ENCODE measurements at places on chromosomes 1 and 21.

GRCh38 chr1:31433396-31433930 is 20.4 kb downstream of the SERINC2 start:
- DNase-seq = no peak

- DNase-seq = no peak
Measured at GRCh38 chr21:31358158-31358557, 14.1 kb upstream of the TIAM1 start.

GRCh38 chr21:34644825-34645224 is 24.0 kb upstream of the CLIC6 start:
- DNase-seq = no peak

DNA sequence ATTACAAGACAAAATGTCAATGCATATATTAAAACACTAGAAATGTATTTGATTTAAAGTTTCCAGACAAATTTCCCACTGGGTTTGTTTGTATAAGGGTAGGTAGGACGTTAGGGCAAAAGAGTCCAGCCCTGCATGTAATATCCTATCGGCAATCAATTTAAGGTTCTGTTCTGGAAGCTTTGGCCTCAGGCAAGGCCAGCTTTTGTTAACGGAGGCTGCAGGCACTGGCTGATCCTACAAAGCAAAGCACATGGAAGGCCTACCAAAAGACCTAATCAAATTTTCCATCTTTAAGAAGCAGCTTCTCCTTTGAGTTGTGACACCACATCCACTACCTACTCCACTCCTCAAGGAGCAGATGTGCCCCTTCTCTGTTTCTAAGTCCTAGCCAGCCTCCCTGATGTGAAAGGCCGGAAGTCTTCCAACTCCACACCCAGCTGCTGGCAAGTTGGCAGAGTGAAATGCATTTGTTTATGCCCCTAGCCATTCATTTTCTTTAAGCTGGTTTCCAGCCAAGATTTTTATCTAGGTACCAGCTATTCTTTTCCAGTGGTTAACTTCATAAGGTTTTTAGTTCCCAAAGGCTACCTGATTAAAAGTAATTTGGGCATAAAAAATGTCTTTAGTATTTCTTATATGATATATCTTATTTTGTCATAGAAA is 452.6 kb downstream of the PTBP2 start:
- DNase-seq = peak; percentile 67

DNA sequence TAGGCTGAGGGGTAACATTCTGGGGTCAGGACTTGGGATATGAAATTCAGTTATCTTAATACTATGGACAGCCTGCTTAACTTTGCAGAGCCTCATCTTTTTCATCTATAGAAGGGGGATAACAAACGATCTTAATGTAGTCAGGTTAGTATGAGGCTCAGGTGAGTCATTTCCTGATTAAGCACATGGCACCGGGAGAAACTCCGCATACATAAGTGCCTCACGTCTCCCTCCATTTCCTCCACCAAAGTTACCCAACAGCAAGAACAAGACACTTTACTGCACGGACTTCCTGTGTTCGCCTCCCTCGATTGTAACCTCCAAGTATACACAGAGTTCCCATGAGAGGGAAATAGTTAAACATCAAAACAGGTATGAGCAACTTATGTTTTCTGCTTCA is 112.7 kb upstream of the COA6 start:
- DNase-seq = no peak

DNA sequence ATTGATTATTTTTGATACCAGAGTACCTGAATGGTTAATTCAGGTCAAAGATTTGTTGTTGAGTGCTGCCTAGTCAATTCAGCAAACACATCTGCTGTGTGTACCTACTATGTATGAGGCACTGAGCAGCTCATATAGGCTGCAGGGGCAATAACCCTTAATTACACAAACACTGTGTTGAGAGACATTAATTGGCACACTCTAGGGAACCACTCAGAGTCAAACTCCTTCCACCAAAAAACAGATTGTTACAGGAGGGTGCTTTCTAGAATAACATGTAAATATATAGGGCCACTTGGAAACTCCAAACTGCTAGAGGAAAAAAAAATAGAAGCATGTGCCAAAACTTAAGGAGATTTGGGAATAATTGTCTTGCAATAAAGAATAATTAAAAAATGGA is 31.3 kb downstream of the UBE2U start:
- DNase-seq = no peak

GRCh38 chr1:101781201-101781831 is 215.4 kb downstream of the OLFM3 start:
- DNase-seq = peak; percentile 74

- DNase-seq = no peak
Measured at GRCh38 chr1:8438489-8438888, 120.6 kb downstream of the SLC45A1 start.

DNA sequence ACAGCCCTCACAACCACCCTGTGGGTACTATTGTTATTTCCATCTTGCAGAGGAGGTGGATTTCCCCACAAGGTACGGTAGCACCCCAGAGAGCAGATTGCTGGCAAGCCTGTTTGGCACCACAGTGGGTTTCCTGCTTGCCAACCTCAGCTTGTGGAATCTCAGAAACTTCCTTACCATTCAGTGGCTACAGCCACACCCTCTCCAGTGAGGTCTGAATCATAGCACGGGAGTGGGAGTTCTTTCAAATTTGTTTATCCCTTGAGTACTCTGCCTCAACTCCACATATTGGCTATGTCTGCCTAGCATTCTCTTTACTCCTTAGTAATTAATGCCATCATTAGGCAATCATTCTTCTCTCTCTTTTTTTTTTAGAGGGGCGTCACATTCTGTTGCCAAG is 162.1 kb downstream of the PTPRU start:
- DNase-seq = no peak

GRCh38 chr1:22398656-22399420 is 52.8 kb upstream of the ZBTB40 start:
- DNase-seq = no peak

- peak; percentile 77 for DNase-seq
Measured at GRCh38 chr21:14864211-14865021, 200.4 kb downstream of the NRIP1 start.

DNA sequence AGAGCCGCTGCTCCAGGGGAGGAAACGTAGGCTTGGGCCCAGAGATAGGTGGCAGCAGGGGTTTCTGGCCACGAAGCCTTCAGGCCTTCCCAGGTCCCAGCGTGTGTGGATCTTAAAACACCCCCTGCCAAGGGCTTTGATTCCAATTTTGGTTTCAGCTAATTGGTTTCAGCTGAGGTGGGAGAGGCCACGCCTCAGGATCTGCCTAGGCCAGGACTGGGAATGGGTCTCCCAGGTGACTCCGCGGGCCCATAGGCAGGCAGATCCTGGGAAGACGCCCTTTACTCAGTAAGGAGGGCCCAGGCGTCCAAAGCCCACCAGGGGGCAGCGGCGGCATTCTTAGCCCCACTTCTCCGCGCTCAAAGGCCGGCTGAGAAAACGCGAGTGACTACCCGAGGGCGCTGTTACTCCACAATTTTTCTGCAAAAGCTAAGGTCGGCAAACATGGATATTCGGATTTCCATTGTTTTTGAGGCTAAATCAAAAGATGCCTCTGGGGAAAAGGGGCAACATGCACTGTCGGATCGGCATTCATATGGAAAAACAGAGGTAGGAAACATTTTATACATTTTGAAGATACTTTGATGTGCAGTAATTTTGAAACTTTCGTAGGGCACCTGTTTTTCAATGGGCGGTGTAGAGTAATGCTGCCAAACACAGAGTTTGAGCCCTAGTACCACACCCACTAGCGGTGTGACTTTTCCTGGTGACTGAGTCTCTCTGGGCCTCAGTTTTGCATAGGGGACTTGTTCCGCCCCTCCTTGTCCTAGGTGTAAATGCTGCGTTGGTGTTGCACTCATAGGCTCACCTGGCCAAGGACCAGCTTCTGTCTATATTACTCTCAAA is 31.8 kb upstream of the BCL10 start:
- DNase-seq = peak; percentile 81

DNA sequence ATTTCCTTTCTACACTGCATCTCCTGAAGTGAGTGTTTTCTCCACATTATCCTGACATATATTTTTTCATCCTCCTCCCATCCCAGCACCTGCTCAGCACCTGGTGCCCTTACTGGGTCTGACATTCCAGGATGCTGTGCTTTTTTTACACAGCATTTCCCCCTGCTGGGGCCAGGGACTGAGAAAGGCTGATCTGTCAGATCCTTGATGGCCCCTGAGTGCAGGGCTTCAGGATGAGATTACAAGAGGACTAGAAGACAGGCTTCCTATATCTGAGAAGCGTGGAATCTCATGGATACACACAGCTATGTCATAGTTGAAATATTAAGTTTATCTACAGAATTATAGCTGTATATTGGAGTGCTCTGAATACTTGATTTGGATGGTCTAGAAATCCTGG is 24.4 kb downstream of the RCAN1 start:
- DNase-seq = no peak

DNA sequence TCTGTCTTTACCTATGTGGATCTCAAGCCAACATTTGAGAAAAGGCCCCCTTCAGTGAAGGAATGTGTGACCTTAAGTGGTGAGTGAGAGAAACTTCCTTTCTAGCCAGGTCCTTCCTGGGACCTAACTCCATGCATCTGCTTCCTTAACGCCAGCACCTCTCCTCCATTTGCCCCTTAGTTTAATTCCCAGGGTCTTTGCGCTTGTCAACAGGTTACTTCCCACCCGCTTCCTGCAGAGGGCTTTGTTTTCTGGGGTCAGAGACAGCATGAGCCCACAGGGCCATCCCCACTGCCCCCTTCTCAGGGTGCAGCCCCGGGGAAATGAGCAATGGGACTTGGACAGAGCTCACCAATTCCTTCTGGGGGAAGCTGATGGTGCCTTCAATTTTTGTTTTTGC is 54.8 kb downstream of the EVA1C start:
- DNase-seq = no peak

GRCh38 chr1:208581209-208581608 is 337.0 kb upstream of the PLXNA2 start:
- no peak for DNase-seq

- no peak for DNase-seq
Measured at GRCh38 chr1:11013160-11013531, 692 bp downstream of the TARDBP start.

DNA sequence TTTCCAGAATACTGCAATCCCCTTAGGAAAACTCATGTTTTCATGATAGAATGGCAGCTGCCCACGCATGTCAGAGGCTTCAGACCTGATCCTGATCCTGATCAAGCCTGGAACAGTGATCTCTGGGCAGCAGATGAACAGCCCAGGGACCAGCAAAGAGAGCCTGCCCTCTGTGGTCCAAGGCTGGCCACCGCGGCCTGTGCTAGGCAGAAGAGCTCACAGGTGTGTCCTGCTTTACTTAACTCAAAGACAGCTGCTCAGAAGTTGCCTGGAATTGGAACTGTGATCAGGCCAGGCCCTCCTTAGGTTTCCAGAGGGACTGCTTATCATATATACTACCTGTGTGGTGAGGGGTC is 21.2 kb upstream of the BCAR3 start:
- DNase-seq = no peak

GRCh38 chr1:156356262-156356874 is 12.6 kb upstream of the RHBG start:
- DNase-seq = no peak

DNA sequence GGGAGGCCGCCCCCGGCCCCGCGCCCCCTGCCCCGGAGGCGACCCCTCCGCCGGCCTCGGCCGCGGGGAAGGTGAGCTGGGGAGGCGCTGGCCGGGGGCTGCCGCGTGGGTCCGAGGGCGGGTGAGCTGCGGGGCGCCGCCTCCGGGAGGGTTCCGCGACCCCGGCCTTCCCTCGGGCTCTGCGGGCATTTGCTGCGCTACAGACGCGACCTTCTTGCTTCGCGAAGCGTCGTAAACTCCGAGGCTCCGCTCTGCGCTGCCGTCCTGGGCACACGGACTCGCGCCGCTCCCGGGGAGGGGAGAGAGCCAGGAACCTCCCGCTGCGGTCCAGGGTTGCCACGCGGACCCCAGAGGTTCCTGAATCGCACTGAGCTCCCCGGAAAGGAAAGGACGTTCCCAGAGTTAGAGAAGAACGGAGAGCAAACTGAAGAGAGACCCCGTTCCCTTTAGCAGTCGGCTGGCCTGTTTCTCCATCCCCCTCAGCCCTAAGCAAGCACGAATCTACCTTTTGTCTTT is 345 bp downstream of the SLX9 start:
- no peak for DNase-seq

DNA sequence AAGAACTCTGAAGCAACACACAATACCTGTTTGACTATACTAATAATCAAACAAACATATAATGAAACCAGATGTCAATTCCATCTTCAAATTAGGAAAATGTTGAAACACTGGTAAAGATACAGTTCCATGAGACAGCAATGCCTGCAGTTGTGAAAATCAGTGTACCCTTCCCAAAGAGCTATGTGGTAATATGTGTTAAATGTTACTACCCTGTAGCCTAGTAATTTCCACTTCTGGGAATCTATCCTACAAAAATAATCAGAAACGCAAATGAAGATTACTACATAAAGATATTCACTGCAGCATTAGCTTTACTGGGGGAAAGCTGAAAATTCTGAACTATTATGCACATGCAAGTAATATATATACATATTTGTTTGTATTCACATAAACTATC is 16.9 kb downstream of the GLIS1 start:
- no peak for DNase-seq

- DNase-seq = no peak
Measured at GRCh38 chr1:159239551-159240220, 35.0 kb downstream of the ACKR1 start.

GRCh38 chr1:4177425-4178150 is 277.5 kb upstream of the C1orf174 start:
- DNase-seq = no peak

DNA sequence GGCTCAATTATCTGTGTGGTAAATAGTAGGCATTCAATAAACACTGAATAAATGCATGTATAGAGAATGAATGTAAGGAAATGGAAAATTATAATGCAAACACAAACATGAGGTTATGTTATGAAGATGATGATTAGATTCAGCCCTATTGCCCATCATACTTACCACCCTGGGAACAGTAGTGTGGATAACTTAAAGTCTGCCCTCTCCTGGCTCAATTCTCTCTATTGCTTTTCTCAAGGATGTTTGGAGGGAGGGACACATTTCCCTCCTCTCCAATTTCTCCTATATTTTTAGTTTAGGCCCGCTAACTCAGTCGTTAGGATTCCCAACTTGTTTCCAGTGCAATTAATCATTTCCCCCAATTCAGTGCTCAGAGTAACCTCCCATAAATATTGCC is 101.5 kb upstream of the TNR start:
- DNase-seq = no peak

- DNase-seq = no peak
Measured at GRCh38 chr1:208176649-208177048, 67.5 kb downstream of the PLXNA2 start.

DNA sequence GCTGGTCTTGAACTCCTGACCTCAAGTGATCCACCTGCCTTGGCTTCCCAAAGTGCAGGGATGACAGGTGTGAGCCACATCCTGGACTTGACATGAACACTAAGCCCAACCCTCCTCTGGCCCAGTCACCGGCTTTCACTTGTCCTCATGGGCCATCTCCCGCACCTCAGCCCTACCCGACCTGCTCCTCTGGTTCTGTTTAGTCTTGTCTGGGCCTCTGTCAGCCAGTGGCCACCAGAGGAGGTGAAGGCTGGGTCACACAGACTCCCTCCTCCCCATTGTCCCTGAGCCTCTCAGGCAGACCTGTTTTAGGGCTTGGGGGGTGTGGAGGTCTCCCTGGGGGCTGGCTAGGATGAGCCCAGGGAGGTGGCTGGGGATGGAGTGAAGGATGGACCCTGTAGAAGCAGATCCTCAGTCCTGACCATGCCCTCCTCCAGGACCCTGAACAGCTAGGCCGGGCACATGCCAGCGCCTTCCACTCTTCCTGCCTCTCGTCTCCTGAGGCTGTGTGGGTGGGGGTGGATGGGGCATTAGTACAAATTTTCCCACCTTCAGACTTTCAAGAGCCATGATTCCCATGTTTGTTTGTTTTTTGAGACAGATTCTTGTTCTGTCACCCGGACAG is 26.1 kb upstream of the UMODL1 start:
- no peak for DNase-seq
